ENCODE measurements at places on chromosomes 6 and 20.

- ATAC-seq = no peak
Observed at GRCh38 chr20:50049442-50050026, 63.4 kb downstream of the UBE2V1 start.

DNA sequence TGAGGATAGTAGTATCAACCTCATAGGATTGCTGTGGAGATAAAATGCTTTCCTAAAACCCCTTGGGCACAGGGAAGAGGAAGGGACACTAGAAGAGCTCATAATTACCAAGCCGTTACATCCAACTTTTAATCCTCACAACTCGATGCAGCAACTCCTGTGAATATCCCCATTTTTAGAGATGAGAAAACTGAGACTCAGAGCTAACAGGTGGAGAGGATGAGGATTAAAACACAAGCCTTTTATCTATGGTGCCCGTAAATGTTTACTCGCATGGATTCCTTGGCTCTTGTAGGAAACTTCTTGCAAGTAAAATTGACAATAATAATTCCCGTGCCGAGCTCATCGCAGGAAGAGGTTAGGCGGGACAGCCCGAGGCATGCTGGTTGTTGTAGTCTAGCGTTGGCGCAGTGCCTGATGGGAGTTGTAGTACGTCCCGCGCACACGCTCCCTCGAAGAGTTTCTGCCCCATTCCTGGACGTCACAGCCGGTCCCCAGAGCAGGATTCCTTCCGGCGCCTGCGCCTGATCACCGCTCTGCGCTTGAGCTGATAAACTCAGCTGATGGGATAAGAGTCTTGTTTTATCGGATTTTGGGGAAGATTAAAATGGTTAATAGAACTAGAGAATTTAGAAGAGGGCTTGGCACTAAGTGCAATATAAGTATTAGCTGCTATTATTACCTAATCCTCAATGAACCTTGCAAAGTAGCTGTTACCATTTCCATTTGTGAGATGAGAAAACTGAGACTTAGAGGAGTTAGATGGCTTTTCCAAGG is 2.8 kb upstream of the UBE2V1 start:
- peak; percentile 85 for ATAC-seq

- peak; percentile 71 for ATAC-seq
Observed at GRCh38 chr6:169921853-169922824, 170.7 kb downstream of the ERMARD start.

GRCh38 chr6:141956046-141956761 is 176.5 kb upstream of the GJE1 start:
- ATAC-seq = no peak

- ATAC-seq = peak; percentile 71
Observed at GRCh38 chr20:41692479-41693135, 74.4 kb upstream of the CHD6 start.

DNA sequence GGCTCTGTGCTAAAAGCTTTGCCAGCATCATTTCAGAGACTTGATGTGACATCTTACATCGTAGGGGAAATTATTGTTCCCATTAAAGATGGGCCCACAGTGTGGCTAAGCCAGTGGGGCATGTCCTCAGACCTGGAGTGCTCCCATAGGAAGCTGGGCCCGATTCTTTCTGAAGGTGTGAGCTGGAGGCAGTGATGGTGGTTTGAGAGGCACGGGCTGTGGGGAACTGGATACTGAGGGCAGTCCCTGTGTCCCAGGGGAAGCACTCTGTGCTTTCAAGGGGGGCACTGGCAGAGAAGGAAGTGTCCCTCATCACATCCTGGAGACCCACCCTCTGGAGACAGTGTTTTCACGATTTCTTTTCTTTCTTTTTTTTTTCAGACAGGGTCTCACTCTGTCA is 8.6 kb upstream of the FAM110A start:
- no peak for ATAC-seq

DNA sequence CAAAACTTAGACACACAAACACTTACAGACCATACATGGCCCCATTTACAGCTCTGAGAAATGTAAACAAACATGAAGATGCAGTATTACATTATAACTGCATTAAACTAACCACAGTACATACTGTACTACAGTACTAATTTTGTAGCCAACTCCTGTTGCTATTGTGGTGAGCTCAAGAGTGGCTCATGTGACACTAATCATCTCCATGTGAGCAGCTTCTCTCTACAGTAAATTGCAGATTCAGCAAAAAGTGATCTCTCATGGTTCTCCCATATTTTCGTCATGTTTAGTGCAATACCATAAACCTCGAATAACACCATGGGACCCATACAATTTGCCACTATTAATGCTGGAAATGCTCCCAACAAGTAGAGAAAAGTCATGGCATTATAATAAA is 860.4 kb downstream of the EPHA7 start:
- no peak for ATAC-seq

DNA sequence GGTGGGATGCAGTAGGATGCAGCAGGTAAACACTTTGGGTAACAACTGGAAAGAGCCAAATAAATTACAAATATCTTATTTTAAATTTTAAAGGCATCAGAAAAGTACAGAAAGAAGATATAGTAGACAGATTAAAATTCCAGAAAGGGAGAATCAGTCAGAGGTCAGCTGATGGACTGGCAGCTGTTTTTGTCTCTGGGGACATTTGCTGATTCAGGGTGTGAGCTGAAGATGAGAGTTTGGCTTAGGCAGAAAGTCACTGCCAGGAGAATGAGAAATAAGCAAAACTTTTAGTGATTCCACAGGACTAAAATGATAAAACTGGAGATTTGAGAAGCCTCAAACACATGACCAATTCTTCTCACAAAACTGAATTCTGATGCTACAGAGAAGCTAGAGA is 39.5 kb downstream of the AHI1 start:
- no peak for ATAC-seq

DNA sequence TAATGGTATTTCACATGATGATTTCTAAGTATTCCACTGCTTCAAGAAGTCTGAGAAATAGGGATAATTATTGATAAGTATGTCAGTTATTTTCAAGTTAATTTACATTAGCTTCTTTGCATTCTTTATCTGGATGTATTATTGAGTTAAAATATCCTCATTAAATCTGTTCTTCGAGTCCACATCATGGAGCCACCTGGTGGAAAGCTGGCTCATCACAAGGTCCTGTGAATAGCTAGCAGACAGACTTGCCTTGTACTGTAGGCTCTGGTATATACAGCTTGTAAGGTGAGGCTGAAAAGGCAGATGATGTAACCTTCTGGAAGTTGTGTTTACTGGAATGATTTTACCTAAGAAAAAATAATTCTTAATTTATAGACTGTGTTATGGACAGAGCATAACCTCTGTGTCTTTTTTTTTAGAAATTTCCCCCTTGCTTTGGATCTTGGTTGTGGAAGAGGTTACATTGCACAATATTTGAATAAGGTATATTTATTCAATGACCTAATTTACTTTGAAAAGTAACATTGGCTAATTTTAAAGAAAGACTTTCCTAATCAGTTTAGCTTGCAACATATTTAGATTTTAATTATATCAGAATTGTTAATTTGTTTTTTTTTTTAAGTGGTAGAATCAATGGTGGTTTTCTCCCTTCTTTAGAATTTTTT is 3.5 kb downstream of the NDUFAF5 start:
- ATAC-seq = no peak

DNA sequence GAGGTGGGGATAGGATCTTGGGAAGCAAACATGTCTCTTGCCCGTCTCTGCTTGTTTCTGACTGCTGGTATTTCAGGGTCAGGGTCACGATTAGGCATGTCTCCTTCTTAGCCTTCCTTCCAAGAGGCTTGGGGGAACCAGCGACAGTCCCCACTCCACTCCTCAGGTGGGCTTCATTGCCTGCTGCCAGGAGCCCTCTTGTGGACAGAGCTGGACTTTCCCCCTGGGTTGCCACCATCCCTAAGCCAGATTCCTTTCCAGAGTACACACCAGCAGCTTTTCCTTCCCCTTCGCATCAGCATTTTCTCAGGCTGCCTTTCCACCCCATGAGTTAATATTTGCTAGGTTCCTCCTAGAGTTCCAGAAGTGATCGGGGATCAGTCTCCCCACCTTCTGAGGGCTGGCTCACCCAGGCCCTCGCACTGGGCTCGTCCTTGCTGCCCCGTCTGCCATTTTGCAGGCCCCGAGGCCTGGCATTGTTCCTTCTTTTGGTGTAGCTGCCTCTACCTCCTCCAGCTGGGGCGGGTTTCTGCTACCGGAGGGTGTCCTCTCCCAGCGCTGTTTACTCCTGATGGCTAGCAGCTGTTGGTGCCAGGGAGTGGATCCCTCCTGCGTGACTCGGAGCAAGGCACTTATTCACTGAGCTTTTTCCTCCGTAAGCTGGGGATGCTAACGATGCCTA is 8.8 kb upstream of the C20orf144 start:
- ATAC-seq = no peak

DNA sequence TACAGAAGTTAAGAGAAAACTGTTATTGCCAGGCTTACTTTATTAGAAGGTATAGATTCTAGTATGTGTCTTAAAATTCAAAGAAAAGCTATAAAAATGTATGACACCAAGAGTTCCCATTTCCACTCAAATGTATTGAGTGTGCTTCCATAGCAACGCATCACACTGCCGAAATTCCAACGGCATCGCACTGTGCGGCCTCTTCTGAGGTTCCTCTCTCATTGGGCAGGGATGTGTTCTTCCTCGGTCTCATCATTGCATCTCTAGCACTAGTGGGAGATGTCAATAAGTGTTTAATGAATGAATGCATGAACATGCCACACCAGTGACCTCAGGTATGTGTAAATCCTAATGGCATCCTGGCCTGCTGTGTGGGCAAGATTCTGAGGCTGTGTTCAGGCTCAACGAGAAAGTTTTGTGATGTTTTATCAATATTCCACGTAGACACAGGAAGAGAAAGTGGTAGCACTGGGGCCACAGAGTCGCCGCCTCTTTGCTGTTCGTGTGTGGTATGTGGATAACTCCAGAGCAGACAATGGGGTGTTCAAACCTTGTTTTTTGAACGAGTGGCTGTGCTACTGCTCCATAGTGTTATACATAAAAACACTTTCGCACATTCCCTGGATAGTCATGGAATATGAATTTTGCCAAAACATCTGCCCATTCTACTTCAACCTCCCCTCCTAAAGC is 171.6 kb downstream of the ADGB start:
- ATAC-seq = peak; percentile 62

DNA sequence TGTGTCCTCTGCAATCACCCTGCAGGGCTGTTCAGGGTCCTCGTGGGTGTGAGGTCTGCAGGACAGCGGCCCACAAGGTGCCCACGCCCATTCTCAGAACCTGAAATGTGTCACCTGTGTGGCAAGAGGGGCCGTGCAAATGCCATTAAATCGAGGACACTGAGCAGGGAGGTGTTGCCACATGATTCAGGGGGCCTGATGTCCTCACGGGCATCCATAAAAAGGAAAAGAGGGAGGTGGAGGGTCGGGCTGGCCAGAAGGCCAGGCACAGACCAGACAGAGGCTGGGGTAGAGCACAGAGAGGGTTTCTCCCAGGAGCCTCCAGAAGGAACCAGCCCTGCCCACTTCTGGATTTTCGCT is 239.6 kb downstream of the ERMARD start:
- ATAC-seq = no peak

DNA sequence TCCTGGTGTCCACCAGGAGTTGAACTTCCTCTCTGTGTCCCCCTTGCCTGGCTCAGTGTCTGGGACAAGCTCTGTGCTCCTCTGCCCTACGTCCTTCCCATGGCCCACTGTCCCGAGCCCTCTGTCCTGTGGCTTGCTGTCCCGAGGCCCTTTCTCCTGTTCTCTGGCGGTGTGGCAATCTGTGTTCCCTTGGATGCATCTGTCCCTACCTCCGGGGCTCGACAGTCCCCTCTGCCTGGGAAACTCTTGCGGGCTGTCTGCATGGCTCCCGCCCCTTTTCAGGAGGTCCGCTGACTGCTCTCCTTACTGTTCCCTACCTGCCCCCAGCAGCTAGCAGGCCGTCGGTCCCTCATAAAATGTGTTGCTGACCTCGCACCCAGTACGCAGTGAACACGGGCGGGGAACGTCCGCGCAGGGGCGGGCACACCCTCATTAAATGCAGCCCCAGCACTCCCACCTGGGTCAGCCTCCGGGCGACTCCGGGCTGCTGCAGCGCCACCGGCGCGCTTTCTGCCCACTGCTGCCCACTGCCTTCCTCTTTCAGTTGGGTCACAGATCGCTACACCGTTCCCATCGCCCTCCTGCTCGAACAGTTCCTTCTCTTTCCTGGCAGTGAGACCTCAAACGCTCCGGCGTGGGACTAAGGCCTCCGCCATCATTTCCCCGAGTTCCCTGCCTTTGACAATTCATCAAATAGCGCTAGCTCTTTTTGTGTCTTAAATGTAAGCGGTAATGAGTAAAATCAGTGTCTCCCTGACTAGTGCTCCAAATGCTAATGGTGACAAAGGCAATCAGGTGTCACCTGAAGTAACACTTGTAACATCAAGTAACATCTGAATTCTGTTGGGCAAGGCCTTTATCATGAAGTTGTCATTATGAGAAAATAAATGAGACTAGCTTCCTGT is 60.5 kb downstream of the RSPH3 start:
- peak; percentile 37 for ATAC-seq

DNA sequence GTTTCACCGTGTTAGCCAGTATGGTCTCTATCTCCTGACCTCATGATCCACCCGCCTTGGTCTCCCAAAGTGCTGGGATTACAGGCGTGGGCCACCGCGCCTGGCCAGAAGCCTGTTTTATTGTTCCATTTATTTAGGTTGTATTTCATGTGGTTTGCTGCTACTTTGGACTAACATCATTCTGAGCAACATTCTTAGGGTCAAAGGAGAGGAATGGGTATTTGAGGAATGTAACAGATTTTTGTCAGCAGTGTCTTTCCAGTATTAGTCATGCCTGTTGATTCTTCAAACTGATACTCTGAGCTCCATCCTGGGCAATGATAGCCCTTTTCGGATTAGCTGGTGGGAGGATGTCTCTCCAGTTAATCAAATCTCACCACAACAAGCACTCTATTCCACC is 213.0 kb upstream of the CITED2 start:
- peak; percentile 60 for ATAC-seq

DNA sequence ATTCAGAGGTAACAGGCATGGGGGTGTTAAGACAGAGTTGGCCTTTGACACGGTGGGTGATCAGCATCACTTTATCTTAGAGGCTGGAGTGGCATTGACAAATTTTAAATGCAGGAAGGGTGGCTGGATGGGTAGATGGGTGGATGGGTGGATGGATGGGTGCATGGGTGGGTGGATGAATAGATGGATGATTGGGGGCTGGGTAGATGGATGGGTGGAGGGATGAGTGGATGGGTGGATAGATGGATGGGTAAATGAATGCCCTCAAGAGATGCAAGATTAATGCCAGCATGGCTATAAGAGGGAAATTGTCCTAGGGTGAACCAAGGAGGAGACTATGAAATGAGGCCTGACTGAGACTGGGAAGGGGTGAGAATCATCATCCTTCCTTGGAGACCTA is 18.4 kb downstream of the ITPR3 start:
- no peak for ATAC-seq

GRCh38 chr6:501891-502601 is 110.5 kb downstream of the IRF4 start:
- ATAC-seq = peak; percentile 48

DNA sequence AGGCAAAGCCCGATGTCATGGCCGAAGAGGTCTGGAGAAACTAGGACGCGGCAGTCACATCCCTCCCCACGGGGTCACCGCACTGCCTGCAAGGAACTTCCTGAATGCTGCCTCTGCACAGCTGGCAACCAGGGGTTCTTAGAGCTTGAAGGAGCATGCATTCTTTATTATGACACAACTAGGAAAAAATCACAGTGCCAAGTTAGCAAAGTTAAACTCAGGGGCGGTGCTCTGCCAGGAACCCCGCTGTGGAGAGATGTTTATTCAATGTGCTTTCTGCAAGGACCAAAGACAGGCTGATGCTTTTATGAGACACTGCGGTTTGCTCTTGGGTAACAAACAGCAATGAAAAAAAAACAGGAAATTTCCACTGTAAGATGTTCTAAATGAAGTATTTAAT is 287.3 kb upstream of the FOXQ1 start:
- ATAC-seq = no peak
